Lung (tissue), 17 donors: ENCODE measurements at places on chromosomes 5 and 9.

- no peak for DNase-seq
Measured at GRCh38 chr9:31590091-31590490, 794.4 kb upstream of the ACO1 start.

DNA sequence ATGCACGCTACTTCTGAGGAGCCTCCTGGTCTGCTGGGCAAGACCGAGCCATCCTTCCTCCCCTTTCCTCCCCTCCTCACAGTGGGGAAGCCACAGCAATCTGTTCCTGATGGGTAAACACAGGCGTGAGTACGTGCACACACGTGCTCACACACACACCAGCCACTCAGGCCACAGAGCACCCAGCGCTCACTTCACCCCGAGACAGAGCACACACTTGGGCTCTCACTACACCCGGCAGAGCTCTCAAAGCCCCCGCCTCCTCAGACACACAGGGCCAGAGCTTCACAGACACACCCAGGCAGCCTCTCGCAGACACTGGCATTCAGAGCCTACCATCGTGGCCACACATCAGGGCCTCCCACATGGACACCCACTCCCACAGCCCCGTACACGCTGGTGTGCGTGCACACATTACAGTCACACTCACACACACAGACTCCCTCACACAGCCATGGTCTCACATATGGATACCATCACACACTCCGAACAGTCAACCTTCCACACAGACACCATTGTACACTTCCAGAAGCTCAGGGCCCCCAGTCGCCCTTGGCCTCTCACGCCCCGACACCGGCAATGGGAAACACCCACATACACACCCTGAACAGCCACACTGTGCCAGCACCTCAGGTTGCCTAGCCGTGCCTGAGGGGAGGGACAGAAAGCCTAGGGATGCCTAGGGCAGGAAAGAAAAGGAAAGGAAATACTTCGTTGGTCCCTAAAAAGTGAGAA is 13.5 kb downstream of the CNTFR start:
- no peak for DNase-seq

DNA sequence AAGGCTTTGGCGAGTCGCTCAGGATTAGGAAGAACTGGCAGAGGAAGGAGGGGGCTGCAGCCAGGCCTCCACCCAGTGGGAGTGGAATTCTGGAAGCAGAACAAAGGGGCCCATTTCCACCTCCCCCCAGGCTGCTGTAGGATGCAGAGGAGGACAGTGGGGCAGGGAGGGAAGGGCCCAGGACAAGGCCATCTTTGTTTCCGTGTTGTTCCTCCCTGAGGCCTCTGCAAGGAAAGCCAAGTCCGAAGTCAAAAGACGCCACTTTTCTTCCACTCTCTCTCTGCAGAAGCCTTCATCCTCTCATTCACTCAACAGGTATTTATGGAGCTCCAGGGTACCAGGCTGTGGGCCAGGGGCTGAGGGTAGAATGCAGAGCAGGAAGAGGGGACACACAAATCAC is 70.7 kb downstream of the ENTREP1 start:
- no peak for DNase-seq

GRCh38 chr9:137379761-137380161 is 43.2 kb downstream of the EXD3 start:
- no peak for DNase-seq

DNA sequence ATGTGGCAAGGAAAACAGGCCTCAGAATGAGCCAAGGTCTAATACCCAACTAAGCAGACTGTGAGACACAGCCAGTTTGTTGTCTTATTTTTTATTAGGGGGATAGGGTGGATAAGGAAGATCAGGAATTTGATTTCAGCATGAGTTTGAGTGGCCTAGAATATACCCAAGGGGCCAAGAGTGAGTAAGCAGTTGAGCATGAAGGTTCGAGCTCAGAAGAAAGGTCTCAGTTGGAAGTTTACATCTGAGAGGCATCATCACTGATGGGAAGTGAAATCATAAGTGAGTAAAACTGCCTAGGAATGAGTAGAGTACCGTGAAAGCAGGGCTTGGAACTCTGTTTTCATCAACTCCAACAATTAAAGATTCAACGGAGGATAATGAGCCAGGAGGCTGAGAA is 12.6 kb downstream of the PSMD5 start:
- DNase-seq: no peak

- no peak for DNase-seq
Measured at GRCh38 chr5:93654676-93655075, 71.7 kb downstream of the NR2F1 start.

DNA sequence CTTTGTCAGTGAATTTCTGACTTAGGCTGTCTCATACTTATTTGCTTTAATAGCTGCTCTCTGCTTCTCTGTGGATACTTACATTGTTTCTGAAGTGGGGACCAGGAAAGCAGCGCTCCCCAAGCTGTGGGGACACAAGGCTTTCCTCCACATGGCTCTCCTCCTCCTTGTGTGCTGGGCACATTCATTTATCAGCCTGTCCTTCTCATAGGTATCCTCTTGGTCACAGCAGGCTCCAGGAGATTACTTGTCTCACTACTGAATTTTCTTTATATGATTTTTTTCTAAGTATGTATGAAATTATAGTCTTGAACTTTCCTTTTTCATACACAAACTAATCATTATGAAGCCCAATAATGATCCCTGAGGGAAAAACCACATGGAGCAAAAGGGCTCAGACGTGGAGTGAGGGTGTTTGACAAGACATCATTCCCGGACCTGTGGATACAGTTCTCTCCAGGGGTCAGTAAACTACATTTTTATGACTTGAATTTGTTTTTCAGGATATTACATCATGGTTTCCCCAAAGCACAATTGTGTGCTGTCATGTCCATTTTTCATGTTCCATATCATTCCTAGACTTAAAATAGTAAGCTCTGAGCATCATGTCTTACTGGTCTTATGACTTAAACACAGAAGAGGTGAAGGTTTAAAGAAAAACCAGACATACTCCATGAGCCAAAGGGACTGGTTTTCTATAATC is 234.5 kb downstream of the PCSK1 start:
- no peak for DNase-seq

- DNase-seq: peak; percentile 92
Measured at GRCh38 chr9:91884696-91885687, 65.0 kb downstream of the ROR2 start.

DNA sequence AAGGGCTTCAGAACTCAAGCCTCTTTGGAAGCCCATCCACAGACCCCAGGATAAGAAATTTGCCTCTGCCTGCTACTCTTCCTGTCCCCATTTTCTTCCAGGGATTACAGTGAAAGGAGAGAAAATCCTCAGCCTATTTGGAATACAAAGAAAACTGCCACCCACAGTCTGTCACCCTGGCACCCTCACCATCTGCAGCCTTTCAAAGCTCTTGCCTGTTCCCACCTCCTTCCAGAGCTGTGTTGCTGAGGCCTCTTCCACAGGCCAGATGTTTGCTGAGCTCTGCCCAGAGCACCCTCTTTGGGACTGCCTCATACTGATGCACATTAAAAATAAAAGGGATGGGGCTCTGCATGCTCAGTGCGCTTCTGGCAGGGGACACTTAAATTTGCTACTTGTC is 35.9 kb upstream of the TAF1L start:
- no peak for DNase-seq

DNA sequence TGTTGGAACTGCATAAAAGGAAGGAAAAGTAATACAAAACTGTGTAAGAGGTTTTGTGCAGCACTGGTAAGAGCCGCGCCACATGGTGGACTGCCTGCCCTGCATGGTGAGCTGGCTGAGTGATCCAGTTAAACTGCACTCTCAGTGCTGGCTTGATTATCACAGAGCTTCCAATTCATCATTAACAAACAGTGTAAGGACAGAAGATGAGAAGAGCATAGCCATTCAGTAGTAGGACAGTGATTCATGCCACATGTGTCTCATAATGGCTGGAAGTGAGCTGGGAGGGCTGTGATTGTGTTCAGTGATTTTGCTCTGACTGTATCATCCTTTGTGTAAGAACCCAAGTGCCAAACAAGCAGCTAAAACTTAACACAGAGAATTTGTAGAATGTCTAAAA is 14.1 kb downstream of the ASPN start:
- DNase-seq: no peak

DNA sequence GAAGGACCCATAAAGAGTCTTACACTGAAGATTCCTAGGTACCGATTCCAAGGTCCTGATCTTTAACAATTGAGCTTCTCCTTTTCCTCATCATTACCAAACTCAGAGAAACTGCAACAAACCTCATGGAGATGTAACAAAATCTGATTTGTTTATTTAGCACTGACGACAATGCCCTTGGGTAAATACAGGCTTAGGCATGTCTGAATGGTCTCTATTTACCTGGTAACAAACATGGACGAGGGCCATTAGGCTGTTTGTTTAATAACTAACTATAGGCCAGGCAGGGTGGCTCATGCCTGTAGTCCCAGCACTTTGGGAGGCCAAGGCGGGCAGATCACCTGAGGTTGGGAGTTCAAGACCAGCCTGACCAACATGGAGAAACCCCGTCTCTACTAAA is 333.3 kb downstream of the AGTPBP1 start:
- no peak for DNase-seq

DNA sequence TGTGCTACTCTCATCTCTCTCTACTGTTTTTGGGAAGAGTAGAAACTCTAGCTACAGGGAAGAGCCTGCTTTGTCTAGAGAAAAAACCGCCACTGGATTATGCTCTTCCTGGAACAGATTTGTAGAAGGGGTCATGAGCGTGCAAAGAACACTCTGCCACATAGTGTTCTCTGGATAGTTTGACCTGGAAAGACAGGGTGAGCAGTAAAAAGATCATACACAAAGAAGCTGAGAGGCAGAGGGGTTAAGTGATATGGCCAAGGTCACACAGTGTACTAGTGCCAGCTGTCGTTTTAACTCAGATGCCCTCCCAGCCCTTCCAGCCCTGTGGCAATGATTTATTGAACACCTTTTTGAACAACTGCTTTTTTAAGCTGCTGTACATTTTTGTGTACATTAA is 182.2 kb downstream of the NNT start:
- no peak for DNase-seq

- DNase-seq: peak; percentile 52
Measured at GRCh38 chr5:36696059-36696673, 89.8 kb downstream of the SLC1A3 start.

GRCh38 chr5:32410630-32411029 is 33.9 kb downstream of the ZFR start:
- peak; percentile 32 for DNase-seq

- DNase-seq: peak; percentile 57
Measured at GRCh38 chr9:96021551-96022444, 146.3 kb downstream of the ERCC6L2 start.

DNA sequence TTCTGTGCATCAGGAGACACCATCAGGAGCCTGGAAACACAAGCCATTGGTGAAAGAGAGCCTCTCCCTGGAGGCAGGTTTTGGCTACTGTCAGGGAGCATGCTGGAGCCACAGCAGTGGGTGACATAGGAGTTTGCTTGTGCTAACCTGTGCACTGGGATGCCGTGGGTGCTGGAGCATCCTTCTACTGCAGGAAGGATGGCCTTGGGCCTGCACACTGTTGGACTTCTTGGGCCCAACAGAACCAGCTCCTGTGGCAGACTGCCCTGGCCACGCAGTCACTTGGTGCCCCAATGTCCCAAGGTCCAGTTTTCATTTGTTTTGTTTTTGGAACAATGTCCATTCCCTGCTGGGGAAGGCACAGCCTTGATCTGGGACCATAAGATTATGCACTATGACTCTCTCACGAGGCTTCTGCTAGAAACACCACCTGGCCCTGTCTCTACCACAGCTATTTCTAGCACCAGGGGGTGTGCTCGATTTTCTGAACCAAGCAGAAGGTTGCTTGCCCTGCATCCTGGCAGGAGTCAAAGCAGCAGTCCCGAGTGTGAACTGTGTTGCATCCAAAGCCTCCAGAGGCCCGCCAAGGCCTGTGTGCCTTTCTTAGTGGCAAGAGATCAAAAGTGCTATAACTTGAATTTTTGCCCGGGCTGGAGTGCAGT is 5.5 kb upstream of the LTC4S start:
- no peak for DNase-seq

DNA sequence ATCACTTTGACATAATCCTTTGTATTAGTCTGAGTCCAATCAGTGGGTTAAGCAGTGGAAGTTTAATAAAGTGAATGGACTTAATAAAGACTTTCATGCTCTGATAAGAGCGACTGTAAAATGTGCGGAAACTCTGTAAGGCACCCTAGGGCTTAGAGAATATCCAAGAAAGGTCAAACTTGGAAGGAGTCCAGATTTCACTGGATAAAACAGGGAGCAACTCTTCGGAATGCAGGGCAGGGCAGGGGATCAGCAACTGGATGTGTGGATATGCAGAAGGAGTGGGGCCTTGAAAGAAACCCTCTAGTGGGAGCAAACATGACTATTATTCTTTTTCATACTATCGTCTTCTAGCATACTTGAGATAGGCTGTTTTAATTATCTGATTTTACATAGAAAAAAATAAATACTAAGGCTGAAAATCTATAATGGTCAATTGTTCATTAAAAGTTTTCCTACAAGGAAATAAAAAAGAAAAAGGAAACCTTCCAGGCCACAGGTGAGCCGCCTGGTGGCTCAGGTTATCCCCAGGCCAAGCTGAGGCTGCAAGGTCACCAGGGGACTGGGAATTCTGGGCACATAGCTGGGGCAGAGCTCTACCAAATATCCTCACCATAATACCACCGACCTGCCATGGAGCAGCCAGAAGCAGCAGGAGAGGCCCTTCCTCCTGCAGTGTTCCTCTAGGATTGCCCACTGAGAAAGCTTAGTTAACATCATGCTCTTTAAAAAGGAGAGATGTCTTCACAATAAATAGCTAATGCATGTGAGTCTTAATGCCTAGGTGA is 46.3 kb upstream of the CCDC112 start:
- DNase-seq: no peak

- peak; percentile 95 for DNase-seq
Measured at GRCh38 chr9:136587145-136587943, 41.5 kb upstream of the NOTCH1 start.

GRCh38 chr5:53568871-53569270 is 8.4 kb downstream of the NDUFS4 start:
- DNase-seq: peak; percentile 15

GRCh38 chr5:157679801-157680200 is 8.5 kb downstream of the C5orf52 start:
- DNase-seq: no peak

GRCh38 chr5:64566310-64566916 is 60.6 kb downstream of the RGS7BP start:
- DNase-seq: peak; percentile 20

DNA sequence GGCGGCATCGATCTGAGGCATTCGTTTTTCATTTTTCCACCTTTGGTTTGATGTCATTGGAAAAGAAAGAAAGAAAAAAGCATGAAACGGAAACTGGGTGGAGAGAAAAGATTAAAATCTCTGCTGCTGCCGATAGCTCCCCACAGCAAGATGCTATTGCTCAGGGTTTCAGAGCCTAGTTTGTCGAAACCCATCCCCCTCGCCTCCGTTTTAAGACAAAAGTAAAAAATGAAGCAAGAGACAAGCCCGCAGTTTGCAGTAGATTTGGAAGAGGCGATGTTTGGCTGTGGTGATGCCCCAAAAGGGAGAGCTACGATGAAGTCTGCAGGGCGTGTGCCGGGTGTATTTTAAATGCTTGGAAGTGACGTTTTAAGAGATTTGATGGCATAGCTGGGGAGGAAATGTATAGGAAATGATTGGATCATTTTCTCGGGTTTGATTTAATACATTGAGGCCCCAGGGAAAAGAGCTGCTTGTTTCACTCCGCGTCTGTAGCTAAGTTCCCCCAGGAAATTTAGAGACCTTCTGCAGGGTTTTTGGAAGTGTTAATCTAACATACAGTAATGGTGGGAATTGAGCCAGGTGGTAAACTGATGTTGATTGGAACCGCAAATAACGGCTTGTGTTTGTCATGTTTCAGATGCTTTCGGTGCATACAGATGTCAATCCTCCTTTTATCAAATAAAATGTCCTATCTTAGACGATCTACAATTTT is 909 bp downstream of the NDFIP1 start:
- DNase-seq: peak; percentile 79
